GM04504 (cell line): ENCODE measurements at places on chromosomes 2 and 18.

- no peak for DNase-seq
These were observed 105.4 kb upstream of the CNGA3 start for GRCh38 chr2:98240786-98241398.

DNA sequence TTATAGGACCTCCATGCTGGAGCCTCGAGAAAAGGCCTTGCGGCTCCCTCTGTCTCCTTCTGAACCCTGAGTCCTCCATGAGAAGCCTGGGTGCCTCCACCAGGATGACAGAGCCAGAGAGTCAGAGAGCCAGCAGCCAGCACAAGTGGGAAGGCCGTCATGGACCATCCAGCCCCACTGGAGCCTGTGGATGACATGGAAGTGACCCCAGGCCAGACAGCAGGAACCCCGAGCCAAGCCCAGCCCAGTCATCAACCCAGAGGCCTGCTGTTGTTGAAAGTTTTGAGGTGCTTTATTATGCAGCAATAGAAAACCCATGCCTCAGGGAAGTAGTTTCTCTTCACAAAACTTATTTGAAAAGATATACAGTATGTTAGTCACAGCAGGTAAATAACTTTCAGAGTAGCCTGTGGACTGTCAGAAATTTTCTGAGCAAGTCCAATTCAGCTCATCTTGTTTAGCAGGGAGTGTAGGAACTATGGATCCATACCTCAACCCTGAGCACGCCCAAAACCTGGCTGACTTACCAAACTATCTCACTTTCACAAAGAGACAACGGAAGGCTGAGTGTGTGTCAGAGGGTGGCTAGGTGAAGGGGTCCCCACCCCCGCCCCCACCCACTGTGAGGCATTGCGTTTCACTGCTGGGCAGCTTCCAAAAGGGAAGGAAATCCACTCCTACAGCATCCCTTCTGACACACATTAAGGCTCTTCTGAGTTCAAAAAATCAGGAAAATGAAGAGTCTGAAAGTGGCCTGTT is 79.9 kb upstream of the NDUFV2 start:
- no peak for DNase-seq

DNA sequence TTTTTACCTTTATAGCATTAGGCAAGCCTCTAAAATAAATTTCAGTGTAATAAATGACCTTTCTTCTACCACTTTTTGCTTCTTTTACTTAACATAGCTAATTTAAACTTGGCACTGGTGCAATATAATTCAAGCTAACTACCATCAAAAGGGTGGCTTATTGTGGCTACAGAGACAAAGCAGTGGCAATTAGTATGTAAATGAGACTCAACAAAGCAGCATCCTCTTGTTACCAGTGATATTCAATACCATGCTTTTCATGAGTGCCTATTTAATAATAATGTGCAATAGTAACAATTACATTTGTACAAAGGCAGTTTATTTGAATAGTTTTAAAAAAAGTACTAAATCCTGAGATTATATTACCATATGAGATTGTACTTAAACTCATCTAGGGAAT is 93.4 kb downstream of the SOS1 start:
- no peak for DNase-seq

DNA sequence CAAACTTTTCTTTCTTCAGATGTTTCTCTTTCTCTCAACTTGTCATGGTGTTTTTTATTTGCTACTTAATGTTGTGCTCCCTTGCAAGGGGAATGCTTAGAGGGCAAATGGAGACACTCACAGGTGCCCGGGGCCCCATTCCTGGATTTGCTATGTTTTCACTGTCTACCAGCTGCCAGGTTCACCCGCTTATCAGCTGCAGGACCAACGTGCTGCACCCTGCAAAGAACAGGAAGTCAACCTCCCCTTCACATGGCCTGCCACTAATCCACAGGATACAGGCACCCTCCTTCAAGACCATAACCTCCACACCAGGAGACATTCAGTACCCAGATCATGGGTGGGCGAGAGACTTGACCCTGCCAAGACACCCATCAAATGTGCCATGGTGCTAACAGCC is 237.6 kb upstream of the STON1 start:
- DNase-seq, result no peak
